ENCODE measurements at places on chromosomes 7 and 10. TPM values are rescaled to one million over a fixed set of nuclear protein-coding genes. Genes with fewer than 3 reads are reported as not detected.

Gene DYNC1I1
- total RNA-seq = not detected

- H3K36me3 ChIP-seq = no peaks in the 10 kb centered on the region
- H3K4me3 ChIP-seq = no peak overlapping the region
- H3K4me1 ChIP-seq = no peaks in the 10 kb centered on the region
- DNase-seq = no peak
Observed at GRCh38 chr7:108613147-108613948, 43.7 kb downstream of the DNAJB9 start.

DNA sequence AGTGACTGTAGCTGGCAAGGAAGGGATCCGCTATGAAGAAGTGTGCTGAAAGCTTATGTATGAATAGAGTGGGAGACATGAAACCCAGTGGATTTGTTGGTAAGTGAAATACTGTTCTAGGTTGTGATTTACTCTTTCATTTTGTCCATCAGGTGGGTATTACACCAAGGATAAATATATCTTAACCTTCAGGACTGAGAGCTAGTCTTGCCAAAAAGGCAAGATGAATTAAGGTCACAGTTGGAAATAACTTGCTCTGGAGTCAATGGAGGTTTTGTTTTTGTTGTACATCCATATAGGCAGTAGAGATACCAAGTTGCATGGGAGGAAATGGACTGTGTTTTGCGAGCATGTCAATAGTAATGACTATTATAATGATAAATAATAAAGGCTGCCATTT, 190.6 kb downstream of the TMEM178B start:
- no peak overlapping the region for H3K4me3 ChIP-seq
- H3K4me1 ChIP-seq = peaks cover 9% of the 10 kb centered on the region
- H3K27ac ChIP-seq = no peak overlapping the region
- no peak for DNase-seq
- peaks cover 9% of the 10 kb centered on the region for H3K27me3 ChIP-seq

Gene EPO
- not detected for total RNA-seq

GRCh38 chr10:96450529-96451207, 63.1 kb downstream of the TLL2 start:
- H3K4me3 ChIP-seq = no peak overlapping the region
- no peaks in the 10 kb centered on the region for H3K36me3 ChIP-seq
- no peak overlapping the region for H3K27ac ChIP-seq
- H3K4me1 ChIP-seq = no peaks in the 10 kb centered on the region
- no peak for DNase-seq

Gene NKX1-2
- not detected for total RNA-seq

GRCh38 chr7:492714-493065, 27.0 kb downstream of the PDGFA start:
- peaks cover 3% of the 10 kb centered on the region for H3K27me3 ChIP-seq
- no peaks in the 10 kb centered on the region for H3K4me1 ChIP-seq
- H3K36me3 ChIP-seq = no peaks in the 10 kb centered on the region
- H3K27ac ChIP-seq = no peak overlapping the region

All from activated CD4-positive, alpha-beta T cell treated with anti-CD3 and anti-CD28 coated beads, Interleukin-2, amount 10 ng/mL, durations not matched to agents 7 days and 5 days (primary cell).